ENCODE measurements at places on chromosomes 5 and 9.

GRCh38 chr9:132518626-132519025, 63.8 kb upstream of the BARHL1 start:
- DNase-seq, result no peak

DNA sequence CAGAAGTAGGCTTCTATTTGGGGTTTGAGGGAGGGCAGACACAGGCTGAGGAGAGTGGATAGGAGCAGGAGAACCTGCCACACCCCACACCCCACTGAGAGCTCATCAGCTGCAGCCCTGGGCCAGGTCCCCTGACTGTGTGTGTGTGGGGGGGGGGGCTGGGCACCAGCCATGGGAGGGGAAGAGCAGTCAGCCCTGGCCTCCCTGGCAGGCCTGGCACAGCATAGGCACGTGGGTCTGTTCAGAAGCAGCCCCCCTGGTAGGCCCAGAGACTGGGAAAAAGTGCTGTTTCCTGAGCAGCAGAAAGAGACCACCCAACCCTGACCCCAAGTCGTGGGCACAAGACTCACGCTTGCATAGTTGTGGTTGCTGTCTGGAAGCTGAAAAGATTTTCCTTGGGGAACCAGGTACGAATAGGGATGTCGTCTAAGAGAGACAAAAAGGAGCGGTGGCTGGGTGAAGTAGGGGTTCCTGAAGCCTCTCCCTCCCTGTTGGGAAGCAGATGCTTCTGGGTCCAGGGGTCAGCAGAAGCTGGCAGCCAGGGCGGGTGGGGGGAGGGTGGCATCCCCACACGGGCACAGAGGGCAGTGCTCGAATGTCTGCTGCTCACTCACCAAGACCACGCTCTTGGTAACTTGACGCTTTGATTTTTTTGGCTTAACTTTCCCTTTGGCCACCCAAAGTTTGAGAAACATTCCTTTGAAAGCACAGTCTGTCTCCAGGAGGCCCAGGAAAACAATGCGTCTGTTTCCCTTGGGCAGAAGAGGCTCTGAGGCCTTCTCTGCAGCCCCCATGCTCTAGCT, 2.9 kb downstream of the NSMF start:
- DNase-seq, result no peak

- no peak for DNase-seq
Measured at GRCh38 chr5:16727755-16728325, 111.0 kb upstream of the RETREG1 start.

DNA sequence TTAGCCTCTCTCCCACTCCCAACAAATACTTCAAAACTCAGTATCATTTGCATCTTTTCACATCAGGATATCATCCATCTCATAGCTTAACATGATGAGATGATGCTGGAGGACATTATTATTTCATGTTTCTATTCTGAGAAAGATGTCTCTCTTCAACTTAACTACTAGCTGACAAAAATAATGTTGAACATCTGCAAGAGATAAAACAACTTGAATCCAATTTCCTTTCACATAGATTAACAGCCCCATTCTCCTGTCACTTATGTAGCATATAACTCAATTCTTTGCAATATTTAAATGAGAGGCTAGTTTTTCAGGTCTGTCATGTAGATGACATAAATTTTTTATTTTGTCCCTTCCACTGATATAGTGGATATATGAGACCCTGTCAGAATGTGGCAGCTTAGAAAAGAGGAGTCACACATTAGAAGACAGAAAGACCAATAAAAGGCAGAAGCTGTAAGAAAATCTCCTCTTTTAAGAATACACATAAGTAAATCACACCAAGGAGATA, 239.2 kb upstream of the KIF2A start:
- no peak for DNase-seq

DNA sequence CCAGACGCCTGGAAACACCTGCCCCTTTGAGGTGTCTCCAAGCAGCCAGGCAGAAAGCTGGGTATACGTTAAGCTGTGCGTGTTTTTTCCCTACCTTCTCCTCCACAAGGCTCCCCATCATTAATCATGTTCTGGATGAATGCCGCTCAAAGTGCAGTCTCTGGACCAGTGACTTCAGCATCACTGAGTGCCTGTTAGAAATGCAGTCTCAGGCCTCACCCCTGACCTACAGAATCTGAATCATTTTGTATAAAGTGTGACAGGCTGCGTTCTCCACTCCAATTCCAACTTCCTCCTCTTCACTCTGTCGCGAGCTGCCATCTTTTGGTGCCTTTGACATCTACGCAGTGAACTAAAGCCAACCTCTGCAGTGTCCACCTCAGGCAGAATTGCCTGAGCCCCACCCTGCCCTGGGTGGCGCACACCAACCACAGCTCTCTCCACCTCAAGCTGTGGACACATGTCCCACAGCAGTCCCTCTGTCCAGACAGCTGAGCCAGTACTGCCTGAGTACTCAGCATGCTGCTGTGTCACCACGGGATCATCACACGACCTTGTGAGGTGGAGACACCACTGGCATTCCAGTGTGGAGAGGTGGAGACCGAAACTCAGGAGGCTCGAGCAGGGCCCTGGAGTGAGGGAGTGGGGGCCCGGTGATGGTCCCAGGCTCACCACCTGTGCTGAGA, 14.2 kb downstream of the PTPN3 start:
- no peak for DNase-seq

DNA sequence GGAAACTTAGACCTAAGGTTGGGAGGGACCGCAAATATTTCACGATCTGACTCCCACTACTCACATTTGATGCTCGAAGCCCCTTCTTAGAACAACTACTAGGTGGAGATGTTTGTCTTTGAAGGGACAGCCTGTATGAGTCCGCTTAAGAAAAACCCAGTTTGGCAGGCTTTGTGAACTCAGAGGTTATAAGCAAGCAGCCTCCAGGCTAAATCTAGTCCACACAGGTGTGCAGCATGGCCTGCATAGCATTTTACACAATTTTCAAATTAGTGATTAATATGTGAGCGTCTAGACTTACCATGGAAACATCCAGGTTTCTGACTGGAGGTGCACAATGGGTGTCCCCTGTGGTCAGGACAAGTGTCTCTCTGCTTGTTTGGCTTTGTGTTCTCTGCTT, 127.1 kb downstream of the KIF4B start:
- DNase-seq, result no peak

- DNase-seq, result no peak
Measured at GRCh38 chr9:38017149-38017884, 51.7 kb downstream of the SHB start.

DNA sequence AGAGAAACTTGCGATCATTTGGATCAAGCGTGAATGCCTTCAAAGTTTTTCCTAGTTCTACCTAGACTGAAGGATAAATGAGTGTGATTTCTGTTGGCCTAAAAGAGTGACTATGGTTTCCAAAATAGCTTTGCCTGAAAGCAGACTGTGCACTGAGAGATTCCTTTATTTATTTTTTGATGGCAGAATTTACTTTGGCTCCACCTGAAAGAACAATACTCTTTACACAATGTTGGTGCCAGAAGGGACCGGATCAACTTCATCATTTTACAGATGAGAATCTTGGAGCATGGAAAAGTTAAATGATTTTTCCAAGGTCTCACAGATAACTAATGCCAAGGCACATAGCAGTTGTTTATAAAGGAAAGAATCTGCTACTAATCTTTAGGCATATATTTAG, 199.6 kb downstream of the KCTD16 start:
- no peak for DNase-seq

DNA sequence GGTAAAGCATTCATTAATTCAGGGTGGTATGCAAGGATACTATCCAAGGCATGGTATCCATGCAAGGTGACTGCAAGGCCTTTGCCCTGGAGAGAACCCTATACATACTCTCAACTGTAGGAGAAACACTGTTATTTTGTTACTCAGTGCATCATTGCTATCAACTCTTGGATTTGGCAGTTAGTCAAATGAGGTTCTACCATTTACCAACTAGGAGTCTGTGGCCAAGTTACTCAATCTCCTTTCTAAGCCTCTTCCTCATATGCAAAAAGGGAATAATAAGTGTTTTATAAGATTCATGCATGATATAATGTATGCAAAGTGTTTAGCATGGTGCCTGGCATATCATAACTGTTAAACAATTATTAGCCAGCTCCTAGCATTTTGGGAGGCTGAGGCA, 4.0 kb downstream of the PCDHGC3 start:
- no peak for DNase-seq

DNA sequence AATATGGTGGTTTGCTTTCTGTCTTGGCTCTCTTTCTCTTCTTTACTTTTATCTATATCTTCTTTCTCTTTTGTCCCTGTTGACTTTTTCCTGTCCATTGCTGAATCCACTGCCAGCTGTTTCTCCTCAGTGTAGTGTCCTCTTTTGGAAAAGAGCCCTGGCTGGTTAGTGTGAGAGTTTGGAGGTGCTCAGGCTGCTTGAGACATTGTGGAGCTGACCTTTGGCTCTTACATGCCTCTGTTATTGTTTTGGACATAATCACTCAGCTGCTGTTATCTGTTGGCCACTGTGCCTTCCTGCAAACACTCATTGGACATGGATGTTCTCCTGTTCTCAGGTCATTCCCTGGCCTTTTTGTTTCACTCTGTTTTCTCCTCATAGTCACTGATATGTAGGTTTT, 295.4 kb upstream of the RIOK2 start:
- DNase-seq, result no peak

- no peak for DNase-seq
Measured at GRCh38 chr5:200985-201384, 9.7 kb downstream of the LRRC14B start.

DNA sequence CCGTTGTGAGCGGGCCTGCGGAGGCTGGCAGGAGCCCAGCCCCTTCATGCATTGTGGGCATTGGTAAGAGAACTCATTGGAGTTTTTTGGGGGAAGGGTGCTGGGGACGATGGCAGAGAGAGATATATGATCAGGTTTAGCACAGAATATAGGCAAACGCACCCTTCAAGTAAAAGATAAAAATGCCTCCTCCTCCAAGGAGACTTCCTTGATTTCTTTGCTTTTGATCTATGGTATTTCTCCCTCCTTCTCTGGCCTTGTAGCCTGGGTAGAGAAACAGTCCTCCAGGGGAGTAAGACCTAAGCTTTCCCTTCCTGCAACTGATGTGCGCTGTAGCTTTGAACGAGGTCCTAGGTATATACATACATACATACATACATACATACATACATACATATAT, 960 bp upstream of the PPARGC1B start:
- DNase-seq, result no peak

GRCh38 chr9:92064711-92065110, 50.5 kb downstream of the SPTLC1 start:
- DNase-seq, result no peak

- DNase-seq, result no peak
Measured at GRCh38 chr9:105264380-105264779, 19.9 kb downstream of the SLC44A1 start.

- no peak for DNase-seq
Measured at GRCh38 chr9:114469091-114469853, 36.0 kb downstream of the WHRN start.

Measured in activated CD8-positive, alpha-beta memory T cell treated with anti-CD3 and anti-CD28 coated beads for 1 hour (primary cell).